Sciatic nerve (tissue), 2 donors: ENCODE measurements at places on chromosomes 5 and 9. TPM values are rescaled to one million over a fixed set of nuclear protein-coding genes. Genes with fewer than 3 reads are reported as not detected.

DNA sequence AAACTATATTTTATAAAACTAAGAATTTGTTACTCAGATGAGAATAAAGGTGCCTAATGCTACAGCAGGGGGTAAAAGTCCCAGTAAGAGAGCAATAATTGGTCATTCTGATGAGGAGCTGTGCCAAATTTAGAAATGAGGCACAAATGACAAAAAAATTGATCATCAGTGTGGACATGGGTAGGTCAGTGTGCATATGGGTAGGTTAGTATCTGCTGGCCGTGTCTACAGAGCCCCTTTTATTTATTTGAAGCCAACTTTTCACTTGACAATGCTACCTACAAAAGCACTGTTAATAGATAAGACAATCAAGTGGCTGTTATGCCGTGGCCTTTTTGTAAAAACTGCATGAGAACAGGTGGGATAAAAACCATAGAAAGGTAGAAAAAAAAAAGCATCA, 454.6 kb downstream of the RAB3C start:
- no peak for DNase-seq

DNA sequence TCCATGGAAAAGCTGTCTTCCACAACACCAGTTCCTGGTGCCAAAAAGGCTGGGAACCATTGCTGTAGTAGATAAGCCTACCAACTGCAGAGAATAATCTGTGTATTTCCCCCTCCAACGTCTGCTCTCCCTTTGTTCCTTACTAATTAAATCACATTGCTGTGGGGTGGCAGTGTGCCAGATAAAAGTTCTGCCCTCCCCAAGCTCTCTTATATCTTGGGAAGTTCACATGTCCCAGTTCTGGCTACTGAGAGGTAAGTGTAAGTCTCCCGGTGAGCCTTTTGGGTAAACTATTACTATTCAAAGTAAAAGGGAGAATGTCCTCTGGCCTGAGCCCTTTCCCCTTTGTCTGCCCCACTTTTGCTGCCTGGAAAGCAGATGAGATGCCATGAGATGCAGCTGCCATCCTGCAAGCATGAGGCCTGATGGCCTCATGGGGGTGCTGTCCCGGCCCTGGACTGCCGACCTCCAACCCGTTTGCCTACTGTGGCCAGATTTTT, 14.7 kb downstream of the ENC1 start:
- no peak for DNase-seq

DNA sequence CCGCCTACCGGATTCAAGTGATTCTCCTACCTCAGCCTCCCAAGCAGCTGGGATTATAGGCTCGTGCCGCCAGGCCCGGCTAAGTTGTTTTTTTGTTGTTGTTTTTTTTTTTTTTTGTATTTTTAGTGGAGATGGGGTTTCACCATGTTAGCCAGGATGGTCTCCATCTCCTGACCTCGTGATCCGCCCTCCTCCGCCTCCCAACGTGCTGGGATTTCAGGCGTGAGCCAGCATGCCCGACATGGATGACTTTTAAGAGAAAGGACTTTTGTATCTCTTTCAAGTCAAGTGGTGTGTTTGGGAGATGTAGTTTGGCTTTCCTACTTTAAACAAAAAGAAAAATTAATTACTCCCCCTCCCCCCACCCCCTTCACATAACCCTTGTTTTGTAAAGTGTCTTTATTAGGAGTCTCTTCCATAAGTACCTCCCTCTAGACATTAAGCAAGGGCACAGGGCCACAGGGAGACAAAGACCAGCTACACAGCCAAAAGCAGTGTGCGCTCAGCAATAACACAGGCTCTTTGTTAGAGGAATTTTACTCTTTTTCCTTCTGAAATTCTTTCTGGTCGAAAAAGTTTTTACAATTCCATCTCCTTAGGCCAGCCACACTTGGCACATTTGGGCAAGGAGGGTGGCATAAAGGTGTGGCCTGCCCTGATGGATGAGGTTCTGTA, 31.2 kb downstream of the JAKMIP2 start:
- peak; percentile 53 for DNase-seq

- no peak for DNase-seq
Observed at GRCh38 chr5:79408028-79408427, 105.9 kb downstream of the HOMER1 start.

DNA sequence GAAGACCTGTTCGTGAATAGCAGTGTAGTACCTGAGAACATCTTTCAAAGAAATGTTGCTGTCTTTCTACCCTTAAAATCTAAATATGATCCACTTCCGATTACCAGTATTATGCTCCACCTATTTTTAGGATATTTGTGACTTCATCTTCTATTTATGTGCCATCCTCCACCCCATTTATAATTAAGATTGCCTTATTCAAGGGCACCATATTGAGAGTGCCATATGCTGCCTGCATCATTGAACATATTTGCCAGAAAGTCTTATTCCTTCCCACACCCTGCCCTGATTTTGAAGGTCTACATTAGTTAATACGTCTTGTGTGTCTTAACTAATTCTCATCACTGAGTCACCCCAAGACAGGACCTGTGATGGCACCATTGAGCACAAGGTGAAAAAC, 1076.7 kb downstream of the CDH12 start:
- DNase-seq: no peak

- DNase-seq: no peak
Observed at GRCh38 chr9:96057155-96057554, 181.7 kb downstream of the ERCC6L2 start.

DNA sequence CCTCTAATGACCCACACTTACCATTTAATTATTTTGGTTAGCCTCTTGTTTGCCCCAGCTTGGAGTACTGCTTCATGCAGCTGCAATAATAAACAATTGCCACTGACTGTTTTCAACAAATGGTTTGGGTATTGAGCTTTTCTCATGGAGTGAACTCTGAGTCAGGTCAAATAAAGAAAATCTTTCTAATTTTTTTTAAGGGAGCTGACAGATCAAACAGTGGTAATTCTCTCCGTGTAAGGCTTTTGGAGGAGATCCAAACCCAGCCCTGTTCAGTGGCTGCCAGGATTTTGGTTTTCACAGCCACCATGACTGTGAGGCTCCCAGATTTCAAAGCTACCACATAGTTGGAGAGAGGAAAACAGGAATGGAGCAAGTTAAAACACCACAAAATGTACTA, 110.7 kb upstream of the EFNA5 start:
- no peak for DNase-seq

DNA sequence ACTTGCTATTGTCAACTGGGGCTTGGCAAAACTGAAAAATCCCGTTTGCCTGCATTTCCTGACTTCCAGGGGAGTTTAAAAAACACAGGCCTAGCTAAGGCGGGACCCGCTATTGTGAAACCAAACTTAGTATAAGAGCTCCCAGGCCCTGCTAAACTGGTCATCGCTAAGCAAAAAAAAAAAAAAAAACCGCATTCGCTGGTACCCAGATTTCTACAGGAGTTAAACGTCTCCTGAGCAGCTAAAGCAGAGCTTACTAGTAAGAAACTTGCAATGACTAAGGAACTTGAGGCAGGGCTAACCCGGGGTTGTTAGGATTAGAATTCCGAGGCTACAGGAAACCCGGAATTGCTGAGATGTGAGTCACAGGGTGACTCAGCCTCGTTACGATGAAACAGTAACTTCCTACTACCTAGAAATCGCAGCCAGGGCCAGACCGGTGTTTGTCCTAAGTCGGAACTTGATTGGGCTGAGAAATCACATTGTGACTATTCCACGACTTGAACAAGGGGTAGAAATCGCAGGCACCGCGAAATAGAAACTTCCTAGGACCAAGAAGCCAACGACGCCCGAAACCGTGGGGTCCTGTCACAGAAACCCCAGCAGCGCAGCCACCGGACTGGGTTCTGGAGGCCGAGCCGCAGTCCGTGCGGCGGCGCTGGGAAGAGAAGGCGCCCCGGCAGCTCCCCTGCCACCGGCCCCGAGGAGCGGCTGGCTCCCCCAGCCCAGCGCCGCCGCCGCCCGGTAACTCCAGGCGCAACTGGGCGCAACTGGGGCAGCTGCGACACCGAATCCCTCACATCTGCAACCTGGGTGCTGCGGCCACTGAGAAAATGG, 89.4 kb downstream of the ANXA2R start:
- DNase-seq: peak; percentile 68

DNA sequence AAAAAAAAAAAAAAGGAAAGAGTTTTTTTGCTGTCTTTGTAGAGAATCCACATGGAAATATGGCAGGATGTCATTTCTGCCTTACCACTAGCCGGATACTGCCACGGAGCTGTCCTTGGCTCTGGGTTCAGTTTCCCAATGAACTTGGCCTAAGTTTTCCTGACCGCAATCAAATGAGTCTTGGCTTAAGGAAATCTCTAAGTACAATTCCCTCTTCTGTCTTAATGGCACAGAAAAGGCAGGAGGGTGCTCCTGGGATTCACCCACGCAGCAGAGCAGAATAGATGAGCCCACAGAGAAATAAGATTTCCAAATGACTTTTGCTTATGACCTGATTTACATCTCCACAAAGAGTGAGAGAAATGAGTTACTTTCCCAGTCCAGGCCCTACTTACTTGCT, 284.0 kb upstream of the VLDLR start:
- DNase-seq: no peak

- DNase-seq: peak; percentile 72
Observed at GRCh38 chr9:2015581-2016407, 647 bp downstream of the SMARCA2 start.

DNA sequence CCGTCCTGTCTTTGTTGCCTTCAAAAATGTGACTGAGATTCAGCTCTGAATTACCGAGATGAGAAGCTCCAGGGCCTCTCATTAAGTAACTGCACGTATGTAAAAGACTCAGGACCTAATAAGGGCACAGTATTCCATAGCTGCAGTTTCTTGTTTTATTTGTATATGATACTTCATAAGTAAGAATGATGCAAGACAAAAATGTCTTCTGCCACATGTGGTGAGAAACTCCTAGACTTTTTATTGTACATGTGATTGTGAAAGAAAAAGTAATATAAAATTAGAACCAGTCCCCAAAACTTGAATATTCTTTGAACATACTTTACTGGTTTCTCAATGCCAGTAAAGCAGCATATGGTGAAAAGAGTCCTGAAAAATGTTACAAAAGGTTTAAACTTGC, 110.1 kb upstream of the OTULINL start:
- no peak for DNase-seq

DNA sequence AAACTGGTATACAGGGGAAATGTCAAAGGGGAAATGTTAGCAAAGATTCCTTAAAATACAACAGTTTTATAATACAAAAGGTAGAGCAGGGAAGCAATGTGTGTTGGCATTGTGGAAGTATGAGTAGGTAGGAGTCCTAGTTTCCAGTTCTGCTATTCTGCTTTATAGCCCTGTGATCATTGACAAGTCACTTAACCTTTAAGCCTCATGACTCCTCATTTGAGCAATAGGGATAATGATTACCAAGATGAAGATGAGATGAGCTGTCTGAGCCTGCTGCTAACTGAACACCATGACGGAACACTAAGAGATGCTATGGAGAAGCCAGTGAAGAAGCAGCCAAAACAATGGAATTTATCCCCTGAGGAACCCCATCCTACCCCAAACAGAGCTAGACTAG, 251.7 kb downstream of the PAPPA start:
- no peak for DNase-seq

DNA sequence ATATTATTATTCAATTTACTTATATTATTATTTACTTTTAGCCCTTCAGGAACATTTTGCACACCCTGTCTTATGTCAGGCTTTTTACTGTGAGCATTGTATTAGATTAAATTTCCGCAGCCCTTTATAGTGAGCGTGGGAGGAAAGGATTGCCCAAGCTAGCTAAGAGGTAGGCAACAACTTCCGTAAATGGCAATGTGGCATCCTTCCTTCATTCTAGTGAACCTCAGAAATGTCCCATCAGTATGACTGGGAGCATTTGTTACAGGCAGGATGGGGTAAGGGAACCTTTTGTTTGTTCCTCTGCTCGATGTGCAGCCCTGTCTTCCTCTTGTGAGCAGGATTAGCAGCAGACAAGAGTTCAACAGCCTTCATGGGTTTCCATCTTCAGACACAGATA, 6.2 kb upstream of the CD180 start:
- DNase-seq: no peak

- no peak for DNase-seq
Observed at GRCh38 chr5:91224456-91224855, 158.7 kb downstream of the ARRDC3 start.

DNA sequence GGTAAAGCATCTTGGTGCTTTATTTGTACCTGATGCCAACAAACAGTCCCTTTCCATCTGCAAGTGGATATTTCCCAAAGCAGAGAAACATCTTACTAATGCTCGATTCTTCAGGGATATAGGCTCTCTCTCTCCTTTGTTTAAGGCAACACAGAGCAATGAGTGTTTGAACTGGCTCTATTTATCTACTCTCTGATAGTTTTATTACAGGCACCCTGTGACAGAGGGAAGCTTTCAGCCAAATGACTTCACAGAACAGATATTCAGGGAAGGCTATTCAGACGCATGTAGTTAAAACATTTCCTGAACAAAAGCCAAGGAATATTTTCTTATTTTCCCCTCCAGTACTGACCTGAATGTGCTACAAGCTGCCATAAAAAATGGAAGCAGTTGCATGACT, 141.8 kb downstream of the YIPF5 start:
- DNase-seq: no peak

DNA sequence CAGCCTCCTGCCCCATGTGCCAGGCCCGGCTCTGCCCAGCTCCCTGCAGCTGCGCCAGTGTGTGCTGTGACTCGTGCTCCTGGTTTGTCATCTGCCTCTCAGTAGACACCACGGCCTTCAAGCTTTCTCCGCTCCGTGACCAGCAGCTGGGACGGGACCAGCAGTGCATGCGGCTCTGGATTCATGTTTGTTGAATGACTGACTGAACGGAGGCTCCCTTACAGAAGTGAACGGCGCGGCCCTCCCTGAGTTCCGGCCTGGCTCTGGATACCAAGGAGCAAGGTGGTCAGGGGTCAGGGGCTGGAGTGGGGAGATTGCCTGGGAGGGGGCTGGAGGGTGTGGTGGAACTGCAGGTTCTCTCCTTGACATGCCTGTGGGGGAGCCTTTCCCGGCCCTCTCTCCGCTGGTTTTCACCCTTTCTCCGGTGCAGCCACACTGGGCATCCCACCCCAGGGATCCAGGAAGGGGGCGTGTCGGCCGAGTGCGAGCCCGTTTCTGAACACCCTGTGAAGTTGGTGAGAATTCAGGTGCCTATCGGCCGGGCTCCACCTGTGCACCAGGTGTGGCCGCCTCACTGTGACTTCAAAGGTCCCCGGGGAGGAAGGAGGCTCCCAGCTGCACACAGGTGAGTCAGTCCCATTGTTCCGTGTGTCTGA, 11.1 kb upstream of the CEP72 start:
- DNase-seq: no peak

DNA sequence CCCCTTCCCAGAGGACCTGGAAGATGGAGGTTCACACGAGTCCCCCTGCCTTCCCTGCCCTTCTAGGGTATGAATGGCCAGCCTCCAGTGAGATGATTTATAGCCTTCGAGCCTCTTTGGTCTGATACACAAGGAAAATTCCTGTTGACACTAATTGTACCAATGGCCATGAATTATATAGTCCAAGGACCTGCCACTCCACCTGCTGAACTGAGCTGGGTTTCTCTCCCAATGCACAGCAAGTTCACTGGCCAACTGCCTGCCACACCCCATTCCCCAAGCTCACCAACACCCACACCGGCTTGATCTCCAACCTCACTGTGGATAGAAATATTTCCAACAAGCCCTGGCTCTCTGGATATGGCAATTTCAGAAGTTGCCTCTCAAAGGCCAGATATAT, 9.3 kb upstream of the ADRA1B start:
- no peak for DNase-seq

LECT2 gene
- not detected for total RNA-seq

PROB1 gene
- 1.6 TPM for total RNA-seq

PTGDS gene
- 1,668 TPM for total RNA-seq

SPACA9 gene
- 9.3 TPM for total RNA-seq

PCDHGA8 gene
- total RNA-seq: 5.3 TPM

FGD3 gene
- 11.1 TPM for total RNA-seq

MZB1 gene
- total RNA-seq: 0.71 TPM

ZCCHC9 gene
- total RNA-seq: 19.2 TPM

PAPPA gene
- 3.3 TPM for total RNA-seq
